ENCODE measurements at places on chromosomes 1 and 21.

GRCh38 chr1:78676993-78677392, 27.4 kb downstream of the IFI44 start:
- no peak for DNase-seq

GRCh38 chr1:42004860-42005259, 86.1 kb upstream of the HIVEP3 start:
- DNase-seq, result no peak

DNA sequence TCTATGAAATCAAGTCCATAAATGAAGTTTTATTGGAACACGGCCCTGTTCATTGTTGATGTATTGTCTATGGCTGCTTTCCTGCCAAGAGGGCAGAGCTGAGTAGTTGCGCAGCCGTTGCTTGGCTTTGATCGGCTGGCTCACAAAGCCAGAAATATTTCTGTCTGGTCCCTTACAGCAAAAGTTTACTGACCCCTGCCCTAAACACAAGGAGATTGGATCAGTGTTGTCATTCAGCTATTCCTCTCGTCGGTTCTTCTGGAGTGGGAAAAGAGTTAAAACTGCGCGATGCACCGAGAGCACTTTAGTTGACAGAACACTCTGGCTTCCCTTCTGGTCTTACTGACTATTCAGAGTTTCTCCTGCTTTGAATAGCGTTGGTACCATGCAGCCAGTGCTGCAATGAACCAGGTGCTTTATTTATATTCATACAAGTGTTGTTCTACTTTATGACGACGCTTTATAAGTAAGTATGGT, 868 bp downstream of the ZBTB40 start:
- DNase-seq, result peak; percentile 21

GRCh38 chr1:44290250-44291094, 64.6 kb downstream of the ERI3 start:
- DNase-seq, result no peak

- no peak for DNase-seq
Observed at GRCh38 chr1:64758233-64758632, 13.4 kb downstream of the RAVER2 start.

- DNase-seq, result no peak
Observed at GRCh38 chr1:89815040-89815439, 5.8 kb upstream of the LRRC8D start.

GRCh38 chr1:56911098-56911938, 54.5 kb downstream of the C8B start:
- no peak for DNase-seq

- DNase-seq, result peak; percentile 54
Observed at GRCh38 chr1:85048296-85049064, at the start of gene MCOLN3. Gene MCOLN3 (minus strand): TSS chr1:85048500. CDS start chr1:85045360, 3,140 bp downstream.

DNA sequence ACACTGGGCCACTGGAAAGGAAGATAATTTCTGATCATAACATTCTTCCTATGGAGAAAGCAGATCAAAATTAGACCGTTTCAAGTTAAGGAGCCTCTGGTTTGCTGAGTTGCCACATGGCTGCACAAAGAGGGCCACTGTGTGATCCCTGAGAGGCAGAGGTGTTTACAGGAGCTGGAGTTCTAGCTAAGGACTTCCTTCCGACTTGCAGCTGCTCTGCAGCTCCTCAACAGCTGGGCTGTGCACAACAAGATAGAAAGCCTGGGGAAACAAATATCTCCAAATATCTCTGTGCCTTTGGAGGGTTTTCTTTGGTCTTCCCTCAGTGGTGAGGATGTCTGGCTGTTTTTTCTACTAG, 26.8 kb downstream of the GADD45A start:
- no peak for DNase-seq

- DNase-seq, result peak; percentile 79
Observed at GRCh38 chr1:24535021-24535424, 20.9 kb upstream of the NCMAP start.

DNA sequence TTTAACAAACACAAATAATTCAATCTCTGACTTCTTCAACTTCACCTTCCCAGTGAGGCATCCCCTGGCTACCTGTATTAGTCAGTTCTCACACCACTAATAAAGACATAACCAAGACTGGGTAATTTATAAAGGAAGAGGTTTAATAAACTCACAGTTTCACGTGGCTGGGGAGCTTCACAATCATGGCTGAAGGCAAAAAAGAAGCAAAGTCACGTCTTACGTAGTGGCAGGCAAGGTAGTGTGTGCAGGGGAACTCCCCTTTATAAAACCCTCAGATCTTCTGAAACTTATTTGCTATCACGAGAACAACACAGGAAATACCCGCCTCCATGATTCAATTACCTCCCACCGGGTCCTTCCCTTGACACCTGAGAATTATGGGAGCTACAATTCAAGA, 478.5 kb downstream of the ADGRL2 start:
- no peak for DNase-seq

DNA sequence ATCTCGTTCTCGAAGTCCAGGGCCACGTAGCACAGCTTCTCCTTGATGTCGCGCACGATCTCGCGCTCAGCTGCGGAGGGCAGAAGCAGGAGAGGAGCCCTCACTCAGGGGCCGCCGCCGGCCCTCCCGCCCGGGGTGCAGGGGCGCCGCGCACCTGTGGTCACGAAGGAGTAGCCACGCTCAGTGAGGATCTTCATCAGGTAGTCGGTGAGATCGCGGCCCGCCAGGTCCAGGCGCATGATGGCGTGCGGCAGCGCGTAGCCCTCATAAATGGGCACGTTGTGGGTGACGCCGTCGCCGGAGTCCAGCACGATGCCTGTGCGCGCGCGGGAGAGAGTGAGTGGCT, 1.8 kb downstream of the ACTA1 start:
- DNase-seq, result no peak

- no peak for DNase-seq
Observed at GRCh38 chr1:180171691-180172090, 17.0 kb downstream of the QSOX1 start.

All from activated CD4-positive, alpha-beta memory T cell treated with anti-CD3 and anti-CD28 coated beads, Interleukin-2, amount 10 ng/mL, durations not matched to agents 7 days and 5 days (primary cell).